ENCODE measurements at places on chromosomes 4 and X.

DNA sequence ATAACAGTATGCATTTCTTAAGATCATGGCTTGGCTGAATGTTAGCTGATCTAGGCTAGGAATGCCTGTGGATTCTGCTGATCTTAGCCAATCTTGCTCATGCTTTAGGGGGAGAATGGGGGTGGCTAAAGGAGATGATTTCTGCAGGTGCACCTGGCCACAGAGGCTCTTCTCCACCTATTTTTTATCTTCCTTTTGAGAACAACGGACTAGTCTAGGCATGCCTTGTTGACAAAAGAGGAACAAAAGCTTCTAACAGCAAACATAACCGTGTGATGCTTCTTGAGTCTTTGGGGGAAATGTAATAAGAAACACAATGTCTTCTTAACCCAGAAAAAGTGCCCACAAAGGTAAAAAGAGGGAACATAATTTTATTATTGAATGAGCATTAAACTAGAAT is 743.5 kb downstream of the ARAP2 start:
- no peaks in the 10 kb centered on the region for H3K36me3 ChIP-seq
- no peak overlapping the region for H3K4me3 ChIP-seq
- no peaks in the 10 kb centered on the region for H3K27me3 ChIP-seq
- DNase-seq: no peak

DNA sequence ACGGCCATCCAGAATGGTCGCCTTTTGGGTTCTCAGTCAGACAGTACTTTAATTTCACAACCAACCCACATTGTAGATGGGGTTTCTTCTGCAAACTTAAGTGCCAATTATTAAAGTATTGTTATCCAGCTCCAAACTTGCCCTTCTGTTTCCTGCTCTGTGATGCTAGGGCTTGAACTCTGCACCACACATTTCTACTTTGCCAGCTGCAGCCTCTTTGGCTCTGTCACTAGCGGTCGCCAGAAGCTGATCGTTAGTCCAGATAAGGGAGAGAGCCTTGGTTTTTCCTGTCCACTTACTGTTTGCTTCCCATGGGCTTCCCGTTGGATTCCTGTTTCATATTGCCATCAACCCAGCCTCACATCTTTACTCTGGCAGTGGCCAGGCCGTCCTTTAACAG is 196.6 kb downstream of the ASB9 start:
- H3K4me3 ChIP-seq: no peak overlapping the region
- peaks cover 3% of the 10 kb centered on the region for H3K27me3 ChIP-seq
- H3K27ac ChIP-seq: no peak overlapping the region
- H3K4me1 ChIP-seq: no peaks in the 10 kb centered on the region
- DNase-seq: no peak

GRCh38 chr4:11620861-11621260 is 192.2 kb upstream of the HS3ST1 start:
- no peaks in the 10 kb centered on the region for H3K27me3 ChIP-seq
- no peaks in the 10 kb centered on the region for H3K36me3 ChIP-seq
- no peak for DNase-seq
- H3K27ac ChIP-seq: no peak overlapping the region
- H3K4me3 ChIP-seq: no peak overlapping the region

DNA sequence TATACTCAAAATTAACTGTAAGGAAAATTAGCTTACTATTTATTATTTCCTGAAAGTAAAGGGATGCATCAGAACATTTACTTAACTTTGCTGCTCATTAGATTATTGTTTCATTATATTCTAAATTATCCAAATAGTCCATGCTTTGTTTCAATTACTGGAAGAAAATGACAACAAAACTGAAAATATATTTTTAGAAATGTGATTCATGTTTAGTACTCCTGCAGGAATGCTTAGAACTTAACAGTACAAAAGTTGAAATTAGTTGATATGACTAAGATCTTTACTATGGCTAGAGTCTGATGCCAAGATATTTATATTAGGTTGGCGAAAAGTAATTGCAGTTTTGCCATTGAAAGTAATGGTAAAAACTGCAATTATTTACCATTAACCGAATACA is 660.5 kb upstream of the PABPC4L start:
- no peak overlapping the region for H3K27ac ChIP-seq
- DNase-seq: no peak
- H3K4me1 ChIP-seq: no peaks in the 10 kb centered on the region
- no peak overlapping the region for H3K4me3 ChIP-seq

All from activated T-helper 2 cell treated with anti-CD3 and anti-CD28 coated beads, Interferon-gamma antibody, Interleukin-2, Interleukin-4, amounts not matched to agents 10 μg/mL and 5 μg/mL and 100 μg/mL, durations not matched to agents 14 hours and 24 hours and 36 hours (primary cell).